ENCODE measurements at places on chromosomes 11 and 22.

DNA sequence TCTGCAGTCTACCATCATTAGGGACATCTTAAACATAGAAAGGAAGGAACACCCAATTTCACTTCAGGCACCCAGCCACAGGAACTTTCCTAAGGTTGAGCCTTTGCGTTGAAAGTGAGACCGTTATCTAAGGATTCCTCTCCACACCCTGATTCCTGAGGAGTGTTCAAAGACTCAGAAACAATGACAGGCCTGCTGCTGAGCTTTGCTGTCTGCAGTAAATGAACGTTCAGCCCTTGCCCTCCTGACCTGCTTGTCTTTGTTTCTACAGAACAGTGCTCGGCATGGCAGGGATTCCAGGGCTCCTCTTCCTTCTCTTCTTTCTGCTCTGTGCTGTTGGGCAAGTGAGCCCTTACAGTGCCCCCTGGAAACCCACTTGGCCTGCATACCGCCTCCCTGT, 7.0 kb downstream of the PRSS23 start:
- no peak for DNase-seq

GRCh38 chr11:119091966-119092879, 7.5 kb downstream of the HMBS start:
- no peak for DNase-seq

- no peak for DNase-seq
These were observed 89.3 kb downstream of the PRR5L start for GRCh38 chr11:36385121-36385970.

DNA sequence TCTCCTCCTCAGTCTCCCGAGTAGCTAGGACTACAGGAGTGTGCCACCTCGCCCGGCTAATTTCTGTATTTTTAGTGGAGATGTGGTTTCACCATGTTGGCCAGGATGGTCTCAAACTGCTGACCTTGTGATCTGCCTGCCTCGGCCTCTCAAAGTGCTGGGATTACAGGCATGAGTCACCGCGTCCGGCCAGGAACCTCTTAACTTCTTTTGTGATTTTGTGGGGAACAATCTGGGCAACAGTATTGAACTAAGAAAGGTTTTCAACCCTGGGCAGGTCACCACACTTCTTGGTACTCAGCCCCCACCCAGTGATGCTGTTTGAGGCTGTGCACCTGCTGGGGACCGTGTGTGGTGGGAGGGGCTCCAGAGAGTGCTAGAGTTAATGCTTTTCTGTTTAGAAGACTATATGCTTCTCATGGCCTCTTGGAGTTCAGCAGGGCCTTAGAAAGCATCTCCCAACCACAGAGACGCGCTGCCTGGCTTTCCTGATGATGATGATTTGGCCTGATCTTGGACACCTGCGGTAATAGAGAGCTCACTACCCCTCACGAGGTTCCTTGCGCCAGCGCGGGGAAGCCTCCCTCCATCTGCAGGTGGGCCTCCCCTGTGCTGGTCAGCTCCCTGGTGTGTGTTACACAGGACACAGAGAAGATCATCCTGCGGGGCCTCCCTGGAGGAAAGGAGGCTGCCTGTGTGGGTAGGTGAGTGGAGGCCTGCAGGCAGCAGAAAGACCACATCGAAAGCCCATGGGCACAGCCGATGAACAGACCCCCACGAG, 1.2 kb downstream of the DENND6B start:
- no peak for DNase-seq

- no peak for DNase-seq
These were observed 2.1 kb downstream of the FXYD6 start for GRCh38 chr11:117874253-117874909.

GRCh38 chr11:16526947-16527346, 170.6 kb upstream of the SOX6 start:
- DNase-seq, result no peak

GRCh38 chr22:46857142-46857884, 94.9 kb downstream of the TBC1D22A start:
- DNase-seq, result no peak

DNA sequence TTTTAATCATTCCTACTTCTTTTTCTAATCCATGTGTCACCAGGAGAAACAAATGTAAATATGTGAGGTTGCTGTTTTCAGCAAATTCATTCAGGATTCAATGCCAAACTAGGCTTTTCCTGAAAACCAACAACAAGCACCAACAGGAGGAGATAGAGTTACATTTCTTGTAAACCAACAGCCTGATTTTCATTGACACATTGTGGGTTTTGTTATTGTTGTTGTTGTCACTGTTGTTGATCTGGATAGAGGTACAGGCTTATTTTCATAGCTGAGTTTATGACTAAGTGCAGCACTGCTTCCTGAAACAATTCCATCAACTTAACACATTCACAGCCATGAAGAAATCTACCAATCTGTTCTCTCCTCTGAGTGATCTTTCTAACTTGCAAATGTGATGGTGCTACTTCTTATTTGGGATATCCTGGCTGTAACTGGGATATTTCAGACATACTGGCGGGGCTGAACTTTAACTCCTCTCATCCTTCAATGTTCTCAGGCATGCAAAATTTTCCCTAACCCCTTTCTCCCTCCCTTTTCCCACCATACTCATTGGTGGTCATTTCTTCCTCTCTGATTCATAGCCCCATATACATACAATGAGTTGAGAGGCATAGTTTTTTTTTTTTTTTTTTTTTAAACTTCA, 65.5 kb downstream of the ME3 start:
- DNase-seq, result no peak

DNA sequence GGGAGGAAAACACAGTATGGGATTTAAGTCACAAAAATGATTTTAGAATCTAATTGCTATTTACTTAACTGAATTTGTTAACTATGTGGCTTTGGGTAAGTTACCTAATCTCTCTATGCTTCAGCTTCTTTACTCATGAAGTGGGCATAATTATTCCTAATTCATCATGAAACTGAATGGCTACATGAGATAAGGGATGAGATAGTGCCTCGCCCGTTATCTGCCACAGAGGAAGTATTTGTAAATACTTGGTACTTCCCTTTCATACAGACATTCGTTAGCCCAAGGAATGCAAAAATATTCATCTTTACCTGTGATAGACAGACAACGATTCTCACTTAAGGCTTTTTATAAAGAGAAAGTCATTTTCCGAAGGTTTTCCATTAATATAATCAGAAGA, 221.2 kb upstream of the BLID start:
- DNase-seq, result no peak

DNA sequence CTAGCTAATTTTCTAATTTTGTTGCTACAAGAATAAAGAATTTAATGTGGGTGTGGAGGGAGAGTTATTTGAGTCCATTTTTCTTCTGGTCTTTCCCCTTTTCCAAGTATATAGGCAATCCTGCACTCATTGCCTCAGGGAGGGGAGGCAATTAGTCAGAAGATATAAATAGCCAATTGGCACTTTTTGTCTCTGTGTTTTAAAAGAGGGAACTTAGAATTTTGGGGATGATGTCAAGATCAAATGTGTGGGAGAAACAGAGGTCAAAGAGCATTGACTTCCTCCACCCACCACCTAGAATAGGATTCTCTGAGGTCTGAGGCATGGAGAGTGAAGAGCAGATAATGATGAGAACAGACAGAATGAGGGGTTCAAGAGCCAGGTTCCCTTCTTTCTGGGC, 120.3 kb upstream of the ZC3H12C start:
- no peak for DNase-seq

DNA sequence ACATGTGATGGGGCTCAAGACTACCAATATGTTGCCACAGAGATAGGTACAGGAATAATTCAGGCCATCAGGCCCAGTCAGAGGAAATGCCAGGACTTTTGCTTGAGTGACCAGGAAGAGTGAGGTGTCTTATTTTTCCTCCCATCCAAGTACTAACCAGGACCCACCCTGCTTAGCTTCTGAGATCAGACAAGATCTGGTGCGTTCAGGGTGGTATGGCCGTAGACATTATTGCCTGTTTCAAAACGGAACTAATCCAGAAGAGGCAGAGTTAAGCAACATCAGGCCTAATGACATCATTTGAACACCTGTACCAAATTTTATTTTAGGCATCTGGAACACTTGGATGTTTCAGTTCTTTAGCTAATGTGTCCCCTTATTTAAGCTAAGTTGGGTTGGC, 205.5 kb upstream of the POU2AF2 start:
- DNase-seq, result no peak

DNA sequence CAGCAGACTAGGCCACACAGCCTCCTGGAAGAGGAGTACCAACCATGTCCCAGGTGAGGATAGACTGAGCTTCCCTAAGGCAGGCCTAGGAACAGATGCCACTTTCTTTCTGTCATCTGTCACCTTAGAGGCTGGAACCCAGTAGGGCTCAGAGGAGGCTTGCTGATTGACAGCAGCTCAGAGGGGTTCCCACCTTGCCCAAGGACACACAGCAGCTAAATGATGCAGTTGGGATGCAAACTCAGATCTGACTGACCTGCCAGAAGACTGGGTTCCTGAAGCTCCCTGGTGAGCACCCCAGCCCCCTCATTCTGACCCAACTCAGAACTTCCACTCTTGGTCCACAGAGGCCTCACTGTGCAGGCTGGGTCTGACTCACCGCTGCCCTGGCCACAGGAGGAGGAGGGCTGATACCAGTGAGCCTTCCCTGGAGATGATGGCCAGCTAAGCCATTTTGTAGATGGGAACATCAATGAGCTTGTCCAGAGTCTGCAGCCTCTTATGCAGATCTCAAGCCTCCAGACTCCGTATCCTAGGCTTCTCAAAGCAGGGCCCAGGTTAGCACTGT, 14.0 kb downstream of the CAPN5 start:
- no peak for DNase-seq

- DNase-seq, result no peak
These were observed at the start of gene SMIM35 for GRCh38 chr11:118086913-118087768. TSS of gene SMIM35 (minus strand) at chr11:118086963. CDS start at chr11:118086757, 206 bp downstream.

GRCh38 chr22:36432592-36433317, 45.0 kb upstream of the MYH9 start:
- no peak for DNase-seq

GRCh38 chr11:79437981-79438630, 2.7 kb downstream of the TENM4 start:
- DNase-seq, result no peak

DNA sequence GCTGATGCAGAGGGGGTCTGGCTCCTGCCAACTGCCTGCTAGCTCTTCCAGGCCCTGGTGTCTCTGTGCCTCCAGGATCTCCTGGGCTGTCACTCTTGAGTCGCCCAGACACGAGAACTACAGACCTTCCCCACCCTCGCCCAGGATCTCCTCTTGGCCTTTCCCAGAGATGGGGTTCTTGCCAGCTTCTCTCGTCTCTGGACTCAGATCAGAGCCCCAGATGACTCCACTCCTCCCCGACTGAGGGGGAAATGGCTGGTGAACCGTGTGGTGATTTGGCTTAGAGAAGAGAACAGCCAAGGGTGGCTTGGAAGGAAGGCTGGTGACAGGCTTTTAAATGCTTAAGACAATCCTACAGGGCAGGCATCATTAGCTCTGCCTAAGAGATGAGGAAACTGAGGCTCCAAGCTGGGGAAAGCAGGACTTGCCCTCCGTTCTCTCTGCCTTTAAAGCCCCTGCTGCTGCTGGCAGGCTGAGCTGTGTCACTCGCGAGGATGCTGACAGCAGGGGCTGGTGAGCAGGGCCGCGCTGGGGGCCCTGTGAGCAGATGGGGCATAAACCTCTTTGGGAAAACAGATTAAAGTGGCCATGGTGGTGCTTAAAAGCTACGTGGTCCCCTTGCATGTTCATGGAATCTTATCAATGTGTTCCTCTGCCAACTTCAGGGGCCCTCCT, 90.3 kb upstream of the THY1 start:
- DNase-seq, result no peak

DNA sequence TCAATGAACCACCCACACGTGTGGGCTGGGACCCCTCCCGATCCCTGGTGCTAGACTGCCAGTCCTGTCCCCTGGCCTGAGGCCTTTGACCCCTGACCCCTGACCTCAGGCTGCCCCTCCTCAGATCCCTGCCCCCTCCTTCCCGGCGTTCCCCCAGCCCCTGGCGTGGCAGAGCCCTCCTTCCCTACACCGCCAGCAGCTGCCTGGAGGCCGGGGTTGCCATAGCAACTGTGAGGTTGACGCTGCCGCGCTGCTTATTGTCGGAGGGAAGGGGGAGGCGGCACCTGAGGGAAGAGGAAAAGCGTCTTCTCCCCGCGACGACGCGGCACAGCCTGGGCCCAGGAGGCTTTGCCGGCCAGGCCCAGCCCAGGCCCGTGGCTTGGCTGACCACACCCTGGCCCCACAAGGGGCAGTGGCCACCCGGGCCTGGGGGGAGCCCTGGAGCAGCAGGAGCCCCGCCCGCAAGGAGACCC, 32.6 kb downstream of the SHANK3 start:
- no peak for DNase-seq

DNA sequence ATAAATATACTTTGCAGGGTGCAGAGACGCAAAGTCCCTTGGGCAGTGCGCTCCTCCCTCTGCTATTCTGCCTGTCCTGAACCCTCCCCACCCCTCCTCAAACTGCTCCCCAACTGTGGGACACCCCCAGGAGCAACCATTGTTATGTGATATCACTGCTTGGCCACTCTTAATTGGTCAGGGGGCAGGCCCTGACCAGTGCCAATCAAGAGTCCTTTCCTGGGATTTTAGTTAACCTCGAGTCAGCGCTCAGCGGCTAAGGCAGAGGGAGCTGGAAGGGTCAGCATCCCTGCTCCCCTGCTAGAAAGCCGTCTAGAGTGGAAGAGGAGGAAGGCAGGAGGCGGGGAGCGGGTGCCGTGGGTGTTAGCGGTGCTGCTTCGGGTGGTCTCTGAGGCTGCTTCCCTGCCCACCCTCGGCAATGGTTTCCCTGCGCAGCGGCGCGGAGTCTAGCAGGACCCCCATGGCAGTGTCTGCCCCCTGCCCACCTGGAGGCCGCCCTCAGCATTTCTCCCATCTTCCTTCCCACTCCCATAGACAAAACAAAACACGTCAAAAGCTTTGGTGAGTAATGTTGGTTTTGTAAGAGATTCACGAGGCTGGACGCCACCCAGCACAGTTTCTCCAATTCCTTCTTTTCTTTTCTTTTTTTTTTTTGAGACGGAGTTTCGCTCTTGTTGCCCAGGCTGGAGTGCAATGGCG, 38.4 kb upstream of the A4GALT start:
- DNase-seq, result no peak

DNA sequence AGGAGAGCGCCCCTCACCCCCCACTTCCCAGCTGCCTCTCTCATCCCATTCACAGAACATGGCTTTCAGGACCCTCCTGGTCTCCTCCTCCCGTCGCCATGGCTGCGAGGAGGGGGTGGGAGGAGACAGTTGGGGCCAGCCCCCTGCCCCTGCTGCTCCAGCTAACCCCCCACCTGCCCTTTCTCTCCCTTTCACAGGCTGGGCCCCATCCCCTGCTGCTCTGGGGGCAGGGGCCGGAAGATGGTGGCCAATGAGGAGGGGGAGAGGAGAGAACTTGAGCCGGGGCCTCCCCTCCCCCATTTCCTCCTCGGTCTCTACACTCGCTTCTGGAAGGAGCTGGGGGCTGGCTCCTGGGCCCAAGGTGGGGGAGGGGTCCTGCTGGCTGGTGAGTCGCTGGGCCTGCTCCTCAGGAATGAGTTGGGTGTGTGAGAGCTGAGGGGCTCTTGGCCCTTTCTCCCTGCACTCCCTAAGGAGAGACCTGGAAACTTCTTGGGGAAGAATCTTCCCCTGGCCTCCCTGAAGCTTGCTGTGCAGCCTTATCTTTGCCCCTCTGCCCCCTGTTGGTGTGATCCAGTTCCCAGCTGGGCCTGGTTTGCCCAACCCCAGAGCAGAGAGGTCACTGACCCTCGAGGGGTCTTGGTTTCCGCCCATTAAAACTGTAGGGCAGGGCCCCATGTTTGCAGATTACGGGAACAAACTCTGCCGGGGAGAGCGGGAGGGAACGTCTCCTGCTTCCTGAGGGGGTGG, 10.2 kb downstream of the YPEL4 start:
- DNase-seq, result no peak
